Effector memory CD8-positive, alpha-beta T cell (primary cell): ENCODE measurements at places on chromosomes 12 and 14.

DNA sequence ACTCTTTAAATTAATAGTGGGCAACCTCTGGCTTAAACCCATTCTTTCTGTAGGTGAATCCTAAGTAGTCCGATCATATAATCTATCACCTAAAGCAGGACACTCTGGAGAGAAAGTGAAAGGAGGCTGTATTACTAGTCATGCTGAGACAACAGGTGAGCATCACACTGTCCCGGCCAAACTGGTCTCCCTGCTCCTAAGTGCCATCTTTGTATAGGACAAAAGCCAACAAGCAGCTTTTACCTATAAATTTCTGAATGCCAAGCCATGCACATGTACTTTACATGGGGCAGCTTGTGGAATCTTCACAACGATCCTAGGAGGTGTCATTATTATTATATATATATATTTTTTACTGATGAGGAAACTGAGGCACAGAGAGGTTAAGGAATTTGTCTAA lies 18.0 kb downstream of the PLEKHH1 start:
- DNase-seq, result no peak

DNA sequence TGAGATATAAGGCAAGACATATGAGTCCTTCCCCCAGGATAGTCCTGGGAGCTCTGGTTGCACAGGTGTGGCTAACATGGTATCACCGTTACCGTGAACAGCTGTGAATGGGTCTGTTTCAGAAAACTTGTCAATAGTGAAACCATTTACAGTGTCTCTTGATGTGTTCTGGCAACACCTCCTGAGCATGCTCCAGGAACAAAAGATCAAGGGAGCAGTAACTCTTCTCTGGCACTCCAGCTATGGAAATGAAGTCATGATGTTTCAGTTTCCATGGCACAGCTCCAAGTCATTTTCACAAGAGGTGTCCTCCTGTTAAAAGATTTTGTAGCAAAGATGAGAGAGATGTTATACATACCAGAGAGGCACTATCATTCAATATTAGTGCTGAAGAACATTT lies 253.7 kb downstream of the SNAPC1 start:
- no peak for DNase-seq

DNA sequence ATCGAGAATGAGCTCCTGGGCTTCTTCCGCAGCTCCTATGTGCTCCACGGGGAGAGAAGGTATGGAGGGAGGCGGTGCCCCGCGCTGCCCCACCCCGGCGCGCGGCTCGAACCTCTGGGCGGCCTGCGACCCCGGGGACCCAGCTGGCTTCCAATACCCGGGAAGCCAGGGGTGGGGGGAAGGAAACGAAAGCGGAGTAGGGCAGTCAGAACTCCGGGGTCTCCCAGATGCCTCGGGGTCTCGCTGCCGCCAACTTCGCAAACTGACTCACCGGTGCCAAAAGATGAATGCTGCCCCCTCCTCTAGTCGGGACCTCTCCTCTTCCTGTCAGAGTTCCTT lies 1.3 kb downstream of the TRHDE start:
- no peak for DNase-seq

DNA sequence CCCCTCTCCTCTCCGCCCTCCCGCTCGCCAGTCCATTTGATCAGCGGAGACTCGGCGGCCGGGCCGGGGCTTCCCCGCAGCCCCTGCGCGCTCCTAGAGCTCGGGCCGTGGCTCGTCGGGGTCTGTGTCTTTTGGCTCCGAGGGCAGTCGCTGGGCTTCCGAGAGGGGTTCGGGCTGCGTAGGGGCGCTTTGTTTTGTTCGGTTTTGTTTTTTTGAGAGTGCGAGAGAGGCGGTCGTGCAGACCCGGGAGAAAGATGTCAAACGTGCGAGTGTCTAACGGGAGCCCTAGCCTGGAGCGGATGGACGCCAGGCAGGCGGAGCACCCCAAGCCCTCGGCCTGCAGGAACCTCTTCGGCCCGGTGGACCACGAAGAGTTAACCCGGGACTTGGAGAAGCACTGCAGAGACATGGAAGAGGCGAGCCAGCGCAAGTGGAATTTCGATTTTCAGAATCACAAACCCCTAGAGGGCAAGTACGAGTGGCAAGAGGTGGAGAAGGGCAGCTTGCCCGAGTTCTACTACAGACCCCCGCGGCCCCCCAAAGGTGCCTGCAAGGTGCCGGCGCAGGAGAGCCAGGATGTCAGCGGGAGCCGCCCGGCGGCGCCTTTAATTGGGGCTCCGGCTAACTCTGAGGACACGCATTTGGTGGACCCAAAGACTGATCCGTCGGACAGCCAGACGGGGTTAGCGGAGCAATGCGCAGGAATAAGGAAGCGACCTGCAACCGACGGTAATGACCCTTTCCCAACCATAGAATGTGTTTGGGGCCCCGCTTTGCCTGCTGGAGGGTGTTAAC lies 615 bp downstream of the CDKN1B start:
- DNase-seq, result no peak

GRCh38 chr12:20011200-20011599 lies 357.1 kb upstream of the PDE3A start:
- DNase-seq, result no peak

DNA sequence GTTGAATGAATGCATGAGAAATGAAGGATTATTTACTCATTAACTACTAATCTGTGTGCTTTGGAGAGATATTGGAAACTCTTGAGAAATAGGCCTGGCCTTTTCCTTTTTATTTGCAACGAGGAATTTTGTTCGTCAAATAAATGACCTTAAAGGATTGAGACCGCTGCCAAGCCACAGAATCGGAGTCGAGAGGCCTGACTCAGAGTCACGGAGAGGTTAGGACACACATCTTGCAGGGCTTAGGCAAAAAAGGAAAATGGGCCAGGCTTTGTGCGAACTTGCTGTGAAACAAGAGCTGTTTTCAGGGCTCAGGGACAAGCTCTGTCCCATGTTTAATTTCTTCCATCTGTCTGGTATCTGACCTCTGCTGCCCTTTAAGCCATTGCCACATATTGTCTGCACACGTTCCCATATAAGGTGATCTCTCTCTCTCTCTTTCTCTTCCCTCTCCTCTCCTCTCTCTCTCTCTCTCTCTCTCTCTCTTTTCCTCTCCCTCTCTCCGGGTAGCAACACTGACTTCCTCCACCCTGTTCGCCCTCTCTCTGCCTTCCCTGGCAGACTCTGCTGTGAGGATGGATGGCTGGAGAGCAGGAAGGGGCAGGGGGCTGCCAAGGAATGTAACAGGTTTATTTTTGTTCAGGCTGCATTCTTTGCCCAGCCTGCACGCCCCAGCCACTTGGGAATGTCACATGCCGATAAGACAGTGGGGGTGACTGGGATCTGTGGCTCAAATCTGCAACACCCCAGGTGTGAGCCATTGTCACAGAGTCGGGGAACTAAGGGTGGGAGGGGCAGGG lies 14.9 kb upstream of the IFT81 start:
- no peak for DNase-seq

GRCh38 chr14:74492776-74493342 lies at the start of gene NPC2:
Gene NPC2, minus strand, starts transcription at chr14:74493305. Its CDS starts 31 bp downstream, at chr14:74493274.
- no peak for DNase-seq

GRCh38 chr12:5623411-5623810 lies 191.5 kb downstream of the NTF3 start:
- no peak for DNase-seq

DNA sequence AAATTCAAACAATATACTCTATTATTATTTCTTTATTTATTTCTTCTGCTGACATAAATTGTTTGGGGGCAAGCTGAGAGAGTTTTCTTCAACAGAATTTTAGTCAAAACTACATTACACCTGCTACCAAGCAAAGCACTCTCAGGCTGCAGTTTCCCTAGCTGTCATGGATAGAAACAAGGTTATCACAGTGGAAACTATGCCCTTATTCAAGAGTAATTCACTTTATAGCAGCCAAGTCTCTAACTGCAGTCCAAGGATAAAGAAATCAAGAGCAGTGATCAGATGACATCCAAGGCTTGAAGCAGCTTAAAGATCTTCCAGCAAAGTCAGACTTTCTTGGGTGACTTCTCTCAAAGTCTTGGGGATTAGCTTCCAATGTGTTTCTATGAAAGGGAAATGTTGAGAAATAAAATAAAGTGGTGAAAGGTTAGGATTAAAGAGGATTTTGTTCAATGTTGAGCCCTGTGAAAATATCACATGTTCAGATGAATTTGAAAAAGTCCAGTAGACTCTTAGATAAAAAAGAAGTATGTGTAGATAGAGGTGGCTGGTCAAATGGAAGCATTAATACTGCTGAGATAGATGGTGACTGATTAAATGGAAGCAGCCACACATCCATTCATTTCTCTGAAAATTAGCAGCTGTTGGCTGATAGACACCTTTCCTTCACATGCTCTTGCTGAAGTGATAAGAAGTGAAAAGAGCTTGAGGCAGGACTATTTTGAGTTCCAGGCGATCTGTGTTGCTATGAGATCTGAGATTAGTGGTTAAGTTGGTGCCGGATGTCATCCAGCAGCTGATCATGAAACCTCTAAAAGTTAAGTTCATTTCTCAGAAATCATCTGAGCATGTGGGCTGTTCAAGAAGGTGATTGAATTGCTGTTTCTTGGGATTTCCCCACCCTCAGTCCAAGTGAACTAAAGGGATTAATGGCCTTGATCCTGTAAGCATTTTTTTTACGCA lies 257.8 kb upstream of the BTG1 start:
- peak; percentile 28 for DNase-seq
